ENCODE measurements at places on chromosomes 2 and 18. TPM values are rescaled to one million over a fixed set of nuclear protein-coding genes. Genes with fewer than 3 reads are reported as not detected.

DNA sequence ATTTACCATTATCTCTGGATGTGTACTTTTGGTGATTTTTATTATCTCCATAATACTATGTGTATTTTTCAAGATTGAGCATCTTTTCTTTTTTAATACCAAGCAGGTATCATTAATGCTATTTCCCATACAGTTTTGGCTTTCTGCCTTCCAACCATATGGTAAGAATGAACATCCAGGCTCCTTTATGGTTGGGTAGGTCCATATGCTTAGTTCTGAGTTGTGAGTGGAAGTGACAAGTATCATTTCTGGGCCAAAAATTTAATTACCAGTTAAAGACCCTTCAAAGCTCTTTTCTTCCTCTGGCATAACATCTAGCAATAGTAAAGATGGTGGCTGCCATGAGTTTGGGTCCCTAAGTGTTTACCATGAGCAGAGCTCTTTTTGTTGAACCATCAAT, 4.3 kb upstream of the RBM43 start:
- no peak for DNase-seq

- no peak for DNase-seq
These were observed 793.2 kb downstream of the SUCLG1 start for GRCh38 chr2:83665894-83666293.

GRCh38 chr2:108928660-108929377, 60.2 kb downstream of the EDAR start:
- DNase-seq: no peak

Gene SULT6B1
- total RNA-seq: not detected

Gene TMEM247
- total RNA-seq: not detected

GRCh38 chr18:78245451-78245850, 734.2 kb upstream of the SALL3 start:
- no peak for DNase-seq

DNA sequence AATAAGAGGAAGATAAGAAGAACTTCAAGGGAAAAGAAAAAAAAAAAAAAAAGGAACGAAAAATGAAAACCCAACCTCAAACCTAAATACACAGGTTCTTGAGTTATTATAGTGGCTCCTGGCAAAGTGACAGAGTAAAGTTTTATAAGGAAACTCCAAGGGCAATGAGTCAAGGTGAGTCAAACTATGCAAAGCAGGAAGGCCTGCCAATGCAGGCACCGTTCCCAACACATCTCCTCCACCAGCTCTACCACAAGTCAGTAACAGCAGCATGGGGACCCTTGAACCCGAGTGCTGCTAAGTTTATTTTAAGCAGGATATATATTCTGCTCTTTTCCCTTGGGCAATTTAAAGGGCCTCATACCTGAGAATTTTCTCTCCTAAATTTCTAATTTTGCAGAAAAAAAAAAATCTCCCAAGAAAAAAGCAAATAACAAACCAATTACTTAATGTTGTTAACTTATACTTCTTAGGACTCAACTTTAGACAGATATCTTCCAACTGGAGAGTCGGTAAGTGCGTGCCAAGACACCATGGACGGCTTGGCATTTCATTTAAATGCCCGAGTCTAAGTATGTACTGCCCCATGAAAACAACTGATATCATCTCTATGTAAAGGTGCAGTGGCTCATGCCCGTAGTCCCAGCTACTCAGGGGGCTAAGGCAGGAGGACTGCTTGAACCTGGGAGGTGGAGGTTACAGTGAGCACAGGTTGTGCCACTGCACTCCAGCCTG, 75.7 kb upstream of the TFCP2L1 start:
- no peak for DNase-seq

- no peak for DNase-seq
These were observed 13.8 kb downstream of the GYPC start for GRCh38 chr2:126669772-126670171.

DNA sequence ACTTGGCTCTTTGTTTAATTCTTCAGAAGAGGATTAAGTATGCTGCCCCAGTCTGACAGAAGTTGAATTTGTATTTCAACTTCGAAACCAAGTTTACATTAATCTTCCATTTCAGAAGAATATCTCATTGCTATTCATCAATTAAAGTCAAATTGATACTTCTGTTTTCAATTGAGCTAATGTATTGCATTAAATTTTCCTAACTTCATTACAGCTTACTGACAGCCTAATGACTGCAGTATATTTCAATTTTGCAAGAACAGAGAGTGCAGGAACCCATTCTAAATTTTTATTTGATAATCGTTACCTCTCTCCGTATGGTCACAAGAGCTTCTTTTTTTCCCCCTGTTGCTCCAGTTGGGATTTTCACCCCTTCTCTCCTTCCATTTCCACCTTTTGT, 218.0 kb downstream of the CALCRL start:
- DNase-seq: no peak

DNA sequence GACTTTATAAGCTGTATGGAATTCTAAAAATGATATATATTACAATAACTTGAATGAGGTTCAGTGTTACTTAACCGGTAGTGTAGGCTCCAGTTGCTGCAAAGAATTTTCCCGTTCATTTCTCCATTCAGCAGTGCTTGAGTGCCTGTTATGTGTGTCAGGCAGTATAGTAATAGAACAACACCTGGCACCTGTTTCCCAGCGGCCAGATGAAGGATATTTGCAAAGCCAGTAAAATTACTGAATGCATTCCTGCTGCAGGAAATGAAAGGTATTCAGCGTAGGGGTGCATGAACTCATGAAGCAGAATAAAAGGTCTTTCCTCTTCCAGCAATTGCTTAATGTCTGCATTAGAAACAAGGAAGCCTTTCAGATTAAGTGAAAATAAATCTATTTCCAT, 18.8 kb downstream of the YPEL5 start:
- no peak for DNase-seq

- no peak for DNase-seq
These were observed 265.9 kb downstream of the TFCP2L1 start for GRCh38 chr2:121019071-121019470.

DNA sequence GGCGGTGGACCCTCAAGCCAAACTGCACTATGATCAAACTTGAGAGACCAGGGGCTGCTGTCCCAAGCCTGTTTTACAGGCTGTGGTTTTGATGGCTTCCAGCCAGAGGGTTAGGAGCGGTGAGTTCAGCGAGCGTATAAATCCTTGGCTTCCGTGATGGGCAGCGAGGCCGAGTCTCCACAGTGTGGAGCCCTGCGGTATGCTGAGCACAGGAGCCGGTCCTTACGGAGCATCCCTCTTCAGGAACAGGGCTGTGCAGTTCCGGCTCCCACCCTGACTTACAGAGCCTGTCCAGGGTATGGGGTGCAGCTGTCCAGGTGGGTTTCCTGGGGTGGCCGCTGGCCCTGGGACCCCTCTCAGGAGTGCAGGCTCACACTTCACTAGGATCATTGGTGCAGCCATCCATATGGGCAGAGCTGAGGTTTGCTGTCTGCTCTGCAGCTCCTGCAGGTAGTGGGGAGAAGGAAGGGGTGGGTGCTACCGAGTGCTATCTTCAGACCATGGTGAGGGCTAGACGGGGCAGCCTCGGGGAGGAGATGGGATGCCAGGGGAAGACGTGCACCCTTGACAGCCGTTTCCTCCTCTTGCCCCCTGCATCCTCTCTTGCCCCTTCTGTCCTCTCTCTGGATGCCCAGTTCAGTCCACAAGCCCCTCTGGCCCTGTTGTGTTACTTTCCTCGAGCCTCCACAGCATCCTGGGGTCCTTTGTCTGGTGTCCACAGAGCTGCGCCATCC, 104.3 kb downstream of the FAM210A start:
- DNase-seq: no peak

Gene ANKRD29
- not detected for total RNA-seq

- DNase-seq: no peak
These were observed 172.4 kb downstream of the SP3 start for GRCh38 chr2:173792741-173793140.
